Uterine smooth muscle cell (primary cell): ENCODE measurements at places on chromosomes 16 and 17. TPM values are rescaled to one million over a fixed set of nuclear protein-coding genes. Genes with fewer than 3 reads are reported as not detected.

Gene C1QTNF8
- total RNA-seq = not detected in 2 replicates

Gene HLF
- 0.33 TPM in 1 of 2 replicates, not detected in the other for total RNA-seq

Gene MLX
- total RNA-seq = 39.9 and 45.2 TPM in 2 replicates

Gene TP53TG3B
- not detected in 2 replicates for total RNA-seq

Gene SEPTIN1
- total RNA-seq = 0.25 TPM in 1 of 2 replicates, not detected in the other

Gene KRTAP4-6
- not detected in 2 replicates for total RNA-seq

Gene TAC4
- total RNA-seq = not detected in 2 replicates

Gene MEOX1
- under 0.01 TPM in 1 of 2 replicates, not detected in the other for total RNA-seq

Gene TRPV3
- 1.00 and 1.5 TPM in 2 replicates for total RNA-seq

Gene ABCA10
- total RNA-seq = 0.44 and 1.00 TPM in 2 replicates

Gene KCTD13
- total RNA-seq = 13.2 and 14.3 TPM in 2 replicates

Gene CCL23
- total RNA-seq = not detected in 2 replicates

Gene MPDU1
- total RNA-seq = 77.5 and 140 TPM in 2 replicates

Gene MT4
- not detected in 2 replicates for total RNA-seq

Gene TMC6
- total RNA-seq = 0.11 and 0.25 TPM in 2 replicates

Gene MNT
- 11.1 and 13.5 TPM in 2 replicates for total RNA-seq

Gene SDR42E2
- not detected in 2 replicates for total RNA-seq

Gene HYDIN
- total RNA-seq = 0.33 and 1.00 TPM in 2 replicates

Gene UNK
- 17.1 and 19.6 TPM in 2 replicates for total RNA-seq

Gene PHLPP2
- total RNA-seq = 11.4 and 13.2 TPM in 2 replicates

Gene TM4SF5
- not detected in 2 replicates for total RNA-seq

Gene PRSS27
- 0.66 and 0.75 TPM in 2 replicates for total RNA-seq

Gene TNS4
- not detected in 2 replicates for total RNA-seq

Gene HOXB4
- total RNA-seq = 1.00 and 1.1 TPM in 2 replicates

Gene TBC1D24
- 20.9 and 24.6 TPM in 2 replicates for total RNA-seq

Gene MYH11
- under 0.01 and 0.11 TPM in 2 replicates for total RNA-seq

Gene CBX2
- 2.0 and 2.3 TPM in 2 replicates for total RNA-seq

Gene NPIPA2
- 0.12 and 1.00 TPM in 2 replicates for total RNA-seq

Gene FGF11
- 0.77 and 1.7 TPM in 2 replicates for total RNA-seq

Gene FBXO39
- total RNA-seq = 0.25 and 0.33 TPM in 2 replicates

Gene RNF112
- 1.5 and 2.1 TPM in 2 replicates for total RNA-seq

Gene ZACN
- total RNA-seq = 0.12 TPM in 1 of 2 replicates, not detected in the other

Gene ASIC2
- total RNA-seq = not detected in 2 replicates

Gene ADGRG3
- total RNA-seq = not detected in 2 replicates

Gene FAM83G
- 19.1 and 22.4 TPM in 2 replicates for total RNA-seq

Gene CLDN9
- not detected in 2 replicates for total RNA-seq

Gene DOC2B
- total RNA-seq = not detected in 2 replicates

Gene RAB11FIP4
- 0.12 and 0.66 TPM in 2 replicates for total RNA-seq

Gene PHAF1
- 11.7 and 15.1 TPM in 2 replicates for total RNA-seq

Gene CDH13
- 107 and 133 TPM in 2 replicates for total RNA-seq

Gene MYH10
- total RNA-seq = 117 and 142 TPM in 2 replicates

Gene CSH2
- under 0.01 TPM in 1 of 2 replicates, not detected in the other for total RNA-seq

Gene OSGIN1
- total RNA-seq = 3.5 and 4.0 TPM in 2 replicates

Gene GP1BA
- total RNA-seq = not detected in 2 replicates

Gene PPY
- not detected in 2 replicates for total RNA-seq

Gene EMP2
- total RNA-seq = 9.7 and 23.0 TPM in 2 replicates

Gene SULT1A4
- 1.1 and 1.2 TPM in 2 replicates for total RNA-seq
